ENCODE measurements at places on chromosomes 1 and 21.

GRCh38 chr1:110879758-110880606, 7.0 kb downstream of the CD53 start:
- no peak for DNase-seq

- no peak for DNase-seq
These were observed 24.7 kb upstream of the HSD17B7 start for GRCh38 chr1:162765788-162766187.

DNA sequence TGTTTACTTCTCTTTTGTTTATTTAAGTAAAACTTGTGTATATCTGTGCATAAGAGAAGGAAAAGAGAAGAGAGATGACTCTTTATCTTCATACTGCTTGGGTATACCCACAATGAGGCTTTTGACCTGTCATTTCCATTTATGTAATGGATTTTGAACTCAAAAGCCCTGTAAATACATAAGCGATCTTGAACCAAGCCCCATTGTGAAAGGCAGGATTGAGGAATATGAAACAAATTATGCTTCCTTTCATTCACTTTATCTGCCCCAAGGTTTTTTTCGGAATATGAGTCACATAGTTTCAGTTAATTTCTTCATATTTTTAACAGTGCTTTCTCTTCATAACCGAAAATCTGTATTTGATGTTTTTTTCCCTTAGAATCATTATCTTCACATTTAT, 21.4 kb downstream of the CNST start:
- DNase-seq, result no peak

DNA sequence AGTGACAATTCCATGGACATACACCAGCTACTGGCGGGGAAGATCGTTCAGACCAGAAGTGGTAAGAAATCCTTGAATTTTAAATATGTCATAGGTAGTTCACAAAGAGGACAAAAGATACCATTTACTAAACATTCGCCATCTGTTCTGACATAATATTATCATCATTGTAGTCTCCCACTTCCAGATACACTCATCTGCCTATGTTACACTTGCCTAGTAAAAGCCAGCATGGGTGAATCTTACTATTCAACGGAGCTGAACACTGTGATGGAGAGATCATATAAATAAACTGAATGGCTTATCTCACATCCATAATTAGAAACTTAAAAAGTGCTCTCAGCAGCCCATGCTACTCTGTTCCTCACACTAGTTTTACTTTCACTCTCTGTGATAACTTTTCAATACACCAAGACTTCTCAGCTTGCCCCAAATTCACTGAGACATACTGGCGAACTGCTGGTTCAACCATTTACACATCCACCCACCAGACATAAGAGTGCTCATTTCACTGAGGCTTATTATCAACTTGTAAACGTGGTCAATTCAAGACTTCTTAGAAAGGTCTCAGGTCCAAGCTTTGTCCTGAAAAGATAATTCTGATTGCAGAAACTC, 463 bp upstream of the PRRC2C start:
- DNase-seq, result no peak

- no peak for DNase-seq
These were observed 265 bp downstream of the NRDC start for GRCh38 chr1:51878308-51878615.

DNA sequence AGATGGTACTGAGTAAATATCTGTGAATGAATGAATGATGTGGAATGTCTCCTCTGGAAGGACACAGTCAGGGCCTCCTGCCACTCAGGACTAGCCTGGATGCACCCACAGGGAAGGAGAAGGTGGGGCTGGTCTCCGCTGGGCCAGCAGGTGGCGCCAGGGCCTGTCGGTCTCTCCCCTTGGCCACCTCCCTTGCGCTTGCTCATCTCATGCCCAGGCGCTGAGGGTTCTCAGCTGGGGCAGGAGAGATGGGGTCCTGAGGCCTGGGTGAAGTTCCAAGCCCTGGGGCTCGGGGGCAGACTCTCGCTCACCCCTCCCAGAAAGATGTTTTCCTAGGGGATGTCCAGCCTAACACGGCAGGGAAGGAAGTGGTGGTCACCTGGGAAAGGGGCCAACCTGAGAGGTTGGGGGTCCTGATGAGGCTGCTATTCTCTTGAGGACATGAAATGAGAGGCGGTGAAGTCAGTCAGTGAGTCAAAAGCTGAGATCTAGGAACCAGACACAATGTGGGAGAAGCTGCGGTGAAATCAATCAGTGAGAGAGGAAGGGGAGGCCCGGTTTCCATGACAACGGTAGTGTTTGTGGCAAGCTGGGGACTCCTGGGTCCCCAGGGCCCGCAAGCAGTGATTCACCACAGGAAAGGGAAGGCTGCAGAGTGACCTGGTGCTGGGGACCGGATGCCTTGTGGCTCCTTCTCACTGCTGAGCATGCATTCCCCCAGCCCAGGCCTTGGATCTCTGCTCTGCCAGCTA, 14.6 kb upstream of the MEX3A start:
- DNase-seq, result peak; percentile 93

- no peak for DNase-seq
These were observed 58.6 kb downstream of the CACNA1E start for GRCh38 chr1:181541947-181542346.

- DNase-seq, result no peak
These were observed 18.2 kb downstream of the EPHB2 start for GRCh38 chr1:22728751-22729399.

- no peak for DNase-seq
These were observed 83.2 kb upstream of the HOOK1 start for GRCh38 chr1:59731591-59731990.

Measured in activated CD4-positive, alpha-beta T cell treated with anti-CD3 and anti-CD28 coated beads, Interleukin-2, amount 50 U/mL, for 24 hours (primary cell).